ENCODE measurements at places on chromosomes 7 and 10. TPM values are rescaled to one million over a fixed set of nuclear protein-coding genes. Genes with fewer than 3 reads are reported as not detected.

Gene TEX36
- total RNA-seq = 0.25 TPM

Gene SLC13A1
- not detected for total RNA-seq

Gene EMX2
- total RNA-seq = not detected

Gene ZDHHC16
- total RNA-seq = 34.0 TPM

Gene PITX3
- 1.9 TPM for total RNA-seq

Gene SUGCT
- total RNA-seq = 4.4 TPM

Gene XRCC2
- total RNA-seq = 14.8 TPM

Gene PPP1R3C
- 0.20 TPM for total RNA-seq

Gene RET
- 5.9 TPM for total RNA-seq

DNA sequence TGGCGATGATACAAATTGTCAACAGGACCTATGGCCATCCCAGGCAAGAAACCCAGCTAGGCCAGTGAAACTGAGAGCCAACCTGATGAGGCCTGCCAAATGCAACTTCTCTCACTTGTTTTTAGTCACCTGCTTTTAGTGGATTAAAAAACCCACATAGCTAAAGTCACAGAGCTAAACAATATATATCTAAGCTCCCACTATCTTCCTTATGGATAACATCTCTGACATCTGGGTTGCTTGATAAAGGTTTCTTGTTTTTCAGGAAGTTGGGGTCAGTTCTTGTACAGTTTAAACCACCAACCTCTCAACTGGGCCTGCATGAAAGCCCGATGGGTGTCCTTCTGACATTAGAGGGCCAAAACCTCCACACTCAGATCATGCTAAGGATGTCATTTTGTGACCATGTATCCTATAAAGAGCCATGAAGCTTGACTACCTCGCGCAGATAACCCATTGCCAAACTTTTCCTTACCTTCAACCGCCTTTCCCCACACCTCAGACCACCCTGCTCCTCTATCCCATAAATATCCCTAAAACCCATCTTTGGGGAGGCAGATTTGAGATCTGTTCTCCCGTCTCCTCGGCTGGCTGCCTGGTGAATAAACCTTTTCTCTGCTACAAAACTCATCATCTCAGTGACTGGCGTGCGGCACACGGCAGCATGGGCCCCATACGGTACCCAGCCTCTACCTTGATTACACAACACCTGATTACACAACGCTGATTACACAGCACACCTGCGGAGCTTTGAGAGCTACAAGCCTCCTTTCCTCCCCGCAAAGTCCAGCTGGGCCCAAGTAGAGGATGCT, 797 bp upstream of the STMP1 start:
- H3K4me3 ChIP-seq = peak overlapping the region; percentile 95
- no peaks in the 10 kb centered on the region for H3K27me3 ChIP-seq
- DNase-seq = no peak
- no peaks in the 10 kb centered on the region for H3K36me3 ChIP-seq
- H3K27ac ChIP-seq = peak overlapping the region; percentile 71

DNA sequence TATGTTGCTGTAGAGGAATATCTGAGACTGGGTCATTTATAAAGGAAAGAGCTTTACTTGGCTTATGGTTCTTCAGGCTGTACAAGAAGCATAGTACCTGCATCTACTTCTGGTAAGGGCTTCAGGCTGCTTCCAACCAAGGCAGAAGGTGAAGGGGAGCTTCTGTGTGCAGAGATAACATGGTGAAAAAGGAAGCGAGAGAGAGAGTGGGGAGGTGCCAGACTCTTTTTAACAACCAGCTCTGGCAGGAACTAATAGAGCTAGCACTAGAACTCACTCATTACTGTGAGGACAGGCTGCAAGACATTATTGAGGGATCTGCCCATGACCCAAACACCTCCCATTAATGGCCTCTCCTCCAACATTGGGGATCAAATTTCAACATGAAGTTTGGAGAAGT, 94.5 kb downstream of the KIF20B start:
- DNase-seq = no peak
- H3K36me3 ChIP-seq = no peaks in the 10 kb centered on the region
- H3K4me3 ChIP-seq = no peak overlapping the region
- peak overlapping the region; percentile 55 for H3K27ac ChIP-seq
- no peaks in the 10 kb centered on the region for H3K27me3 ChIP-seq

GRCh38 chr7:112271162-112271561, 64.7 kb downstream of the ZNF277 start:
- no peaks in the 10 kb centered on the region for H3K4me1 ChIP-seq
- no peaks in the 10 kb centered on the region for H3K27me3 ChIP-seq
- no peak overlapping the region for H3K27ac ChIP-seq
- DNase-seq = no peak

DNA sequence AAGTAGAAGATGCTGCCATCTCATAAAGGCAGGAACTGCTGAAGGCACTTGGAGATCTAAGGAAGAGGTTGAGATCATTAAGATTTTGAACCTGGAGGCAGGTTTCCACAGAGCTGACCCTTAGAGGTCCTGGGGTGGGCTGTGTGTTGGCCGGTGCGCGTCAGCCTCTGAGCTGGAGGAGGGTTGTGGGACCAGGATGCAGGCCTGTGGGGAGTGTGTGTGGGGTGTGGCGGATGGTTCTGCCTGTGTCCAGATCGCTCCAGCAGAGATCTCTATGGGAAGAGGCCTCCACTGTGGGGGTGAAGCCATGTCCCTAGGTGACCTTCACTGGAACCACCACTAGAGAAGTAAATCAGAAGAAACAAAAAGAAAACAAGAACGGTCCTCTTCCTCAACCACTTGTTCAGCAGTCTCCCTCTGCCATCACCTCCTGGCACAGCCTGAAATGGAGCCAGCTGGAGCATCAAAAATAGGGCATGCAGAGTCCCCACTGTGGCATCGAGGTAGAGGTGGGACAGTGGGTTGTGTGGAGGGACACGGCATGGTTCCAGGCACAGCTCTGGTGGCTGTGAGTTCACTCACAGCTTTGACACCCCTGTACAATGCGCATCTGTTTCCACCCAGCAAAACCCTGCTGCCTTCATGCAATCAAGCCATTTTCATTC, 453.8 kb downstream of the TCERG1L start:
- no peaks in the 10 kb centered on the region for H3K4me1 ChIP-seq
- DNase-seq = no peak
- no peaks in the 10 kb centered on the region for H3K36me3 ChIP-seq
- no peak overlapping the region for H3K4me3 ChIP-seq
- no peak overlapping the region for H3K27ac ChIP-seq

GRCh38 chr7:70764701-70765208, 367.2 kb upstream of the GALNT17 start:
- no peak overlapping the region for H3K27ac ChIP-seq
- no peaks in the 10 kb centered on the region for H3K27me3 ChIP-seq
- no peak for DNase-seq
- no peaks in the 10 kb centered on the region for H3K36me3 ChIP-seq

GRCh38 chr7:17155529-17155928, 142.9 kb upstream of the AHR start:
- H3K4me1 ChIP-seq = no peaks in the 10 kb centered on the region
- H3K36me3 ChIP-seq = no peaks in the 10 kb centered on the region
- DNase-seq = no peak
- H3K27me3 ChIP-seq = no peaks in the 10 kb centered on the region

GRCh38 chr10:29277296-29277695, 11.6 kb upstream of the LYZL1 start:
- H3K4me3 ChIP-seq = no peak overlapping the region
- no peak overlapping the region for H3K27ac ChIP-seq
- H3K36me3 ChIP-seq = no peaks in the 10 kb centered on the region
- no peaks in the 10 kb centered on the region for H3K4me1 ChIP-seq
- no peaks in the 10 kb centered on the region for H3K27me3 ChIP-seq

DNA sequence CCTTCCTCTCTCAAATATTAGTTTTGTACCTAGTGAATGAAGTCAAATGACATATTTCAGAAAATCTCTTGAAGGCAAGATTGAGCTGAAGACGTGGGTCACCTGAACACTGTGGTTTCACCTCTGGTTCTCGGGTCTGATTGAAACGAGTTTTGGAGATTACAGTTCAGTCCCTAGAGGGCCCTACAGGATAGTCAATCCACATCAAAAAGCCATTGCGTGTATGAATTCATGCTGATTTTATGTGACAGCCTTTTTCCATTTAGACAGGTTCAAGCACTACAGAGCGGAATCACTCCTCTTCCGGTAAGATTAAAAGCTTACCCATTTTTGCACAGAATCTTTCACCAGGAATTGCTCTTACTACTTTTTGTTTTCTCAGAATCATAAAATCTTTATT, 62.2 kb downstream of the VIM start:
- no peaks in the 10 kb centered on the region for H3K4me1 ChIP-seq
- no peak overlapping the region for H3K27ac ChIP-seq
- peak; percentile 50 for DNase-seq
- H3K27me3 ChIP-seq = no peaks in the 10 kb centered on the region

DNA sequence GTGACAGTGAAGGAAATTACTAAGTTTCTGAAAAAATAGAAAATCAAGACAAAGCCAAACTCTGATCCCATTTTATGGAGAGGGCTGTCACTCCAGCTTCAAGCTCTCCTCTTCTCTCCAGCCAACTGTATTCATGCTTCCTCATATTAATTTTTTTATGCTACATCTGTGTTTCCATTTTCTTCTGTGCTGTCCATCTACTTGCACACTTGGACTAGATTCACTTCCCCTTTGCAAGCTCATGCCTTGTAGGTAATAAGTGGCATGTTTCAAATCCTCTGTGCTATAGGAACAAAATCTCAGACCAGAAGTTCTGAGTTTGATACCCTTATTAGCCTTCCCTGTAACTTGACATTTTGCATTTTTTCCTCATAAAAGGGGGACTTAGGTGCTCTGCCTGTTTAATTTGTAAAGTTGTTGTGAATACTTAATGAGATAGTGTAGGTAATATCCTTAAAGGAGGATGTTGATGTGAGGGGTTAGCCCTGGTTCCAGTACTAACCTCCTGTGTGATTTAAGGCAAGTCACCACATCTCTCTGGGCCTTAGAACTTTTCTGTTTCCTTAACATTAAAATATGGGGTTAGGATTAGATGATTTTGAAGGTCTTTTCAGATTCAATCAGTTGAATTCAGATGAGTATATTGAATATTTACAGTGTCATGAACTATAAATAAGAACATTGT, 358.8 kb downstream of the BBS9 start:
- H3K27me3 ChIP-seq = no peaks in the 10 kb centered on the region
- H3K4me3 ChIP-seq = no peak overlapping the region
- DNase-seq = no peak
- H3K36me3 ChIP-seq = no peaks in the 10 kb centered on the region
- no peaks in the 10 kb centered on the region for H3K4me1 ChIP-seq

DNA sequence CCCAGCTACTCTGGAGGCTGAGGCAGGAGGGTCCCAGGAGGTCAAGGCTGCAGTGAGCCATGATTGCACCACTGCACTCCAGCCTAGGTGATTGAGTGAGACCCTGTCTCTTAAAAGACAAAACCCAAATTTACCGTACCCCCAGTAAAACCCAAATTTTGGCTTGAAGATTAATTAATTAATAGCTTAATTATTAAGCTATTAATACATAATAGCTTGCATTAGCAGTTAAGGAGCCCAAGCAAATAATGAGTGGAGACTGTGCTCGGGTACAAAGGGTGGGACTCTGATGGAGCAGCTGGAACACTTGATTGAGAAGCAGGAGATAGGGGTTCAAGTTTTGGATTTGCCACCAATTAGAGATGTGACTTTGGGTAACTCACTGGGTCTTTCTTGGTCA, 28.9 kb downstream of the NRF1 start:
- H3K27me3 ChIP-seq = no peaks in the 10 kb centered on the region
- H3K36me3 ChIP-seq = no peaks in the 10 kb centered on the region
- no peak for DNase-seq
- no peak overlapping the region for H3K27ac ChIP-seq

- H3K4me1 ChIP-seq = no peaks in the 10 kb centered on the region
- no peaks in the 10 kb centered on the region for H3K27me3 ChIP-seq
- peaks cover 8% of the 10 kb centered on the region for H3K36me3 ChIP-seq
- DNase-seq = no peak
- no peak overlapping the region for H3K27ac ChIP-seq
These were observed 30.3 kb upstream of the KBTBD2 start for GRCh38 chr7:32921896-32922295.

- H3K27me3 ChIP-seq = no peaks in the 10 kb centered on the region
- no peak for DNase-seq
- no peaks in the 10 kb centered on the region for H3K4me1 ChIP-seq
- no peak overlapping the region for H3K4me3 ChIP-seq
- H3K36me3 ChIP-seq = no peaks in the 10 kb centered on the region
These were observed 32.2 kb downstream of the PLXDC2 start for GRCh38 chr10:19848226-19848985.

GRCh38 chr10:99836711-99837110, 54.3 kb downstream of the ABCC2 start:
- H3K27ac ChIP-seq = no peak overlapping the region
- peaks cover 13% of the 10 kb centered on the region for H3K36me3 ChIP-seq
- peaks cover 9% of the 10 kb centered on the region for H3K4me1 ChIP-seq
- H3K4me3 ChIP-seq = no peak overlapping the region
- no peak for DNase-seq
- no peaks in the 10 kb centered on the region for H3K27me3 ChIP-seq

- no peaks in the 10 kb centered on the region for H3K36me3 ChIP-seq
- H3K4me3 ChIP-seq = no peak overlapping the region
- no peaks in the 10 kb centered on the region for H3K27me3 ChIP-seq
- no peak for DNase-seq
- no peaks in the 10 kb centered on the region for H3K4me1 ChIP-seq
- no peak overlapping the region for H3K27ac ChIP-seq
These were observed 26.8 kb downstream of the PILRA start for GRCh38 chr7:100400041-100400440.

DNA sequence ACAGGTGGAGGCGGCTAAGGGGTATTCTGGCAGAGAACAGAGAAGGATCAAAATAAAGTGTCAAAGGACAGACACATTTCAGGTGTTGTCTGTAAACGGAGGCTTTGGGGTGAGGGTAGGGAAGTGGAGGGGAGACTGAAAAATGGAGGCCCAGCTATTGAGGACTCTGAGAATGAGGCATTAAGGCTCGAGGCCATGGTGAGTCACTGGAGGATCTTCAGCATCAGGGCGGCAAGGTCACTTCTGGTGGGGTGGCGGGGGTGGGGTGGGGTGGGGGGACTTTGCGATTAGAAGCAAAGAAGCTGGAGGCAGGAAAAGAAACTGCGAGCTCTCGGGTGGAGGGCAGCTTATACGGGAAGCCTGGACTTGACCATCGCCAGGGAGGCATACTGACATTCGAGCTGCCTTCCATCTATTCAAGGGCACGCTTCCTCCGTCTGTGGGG, 58.4 kb upstream of the PCGF5 start:
- peak overlapping the region; percentile 70 for H3K4me3 ChIP-seq
- peak overlapping the region; percentile 57 for H3K27ac ChIP-seq
- no peaks in the 10 kb centered on the region for H3K36me3 ChIP-seq
- peaks cover 16% of the 10 kb centered on the region for H3K4me1 ChIP-seq
- no peak for DNase-seq
- H3K27me3 ChIP-seq = no peaks in the 10 kb centered on the region

- H3K36me3 ChIP-seq = no peaks in the 10 kb centered on the region
- peaks cover 10% of the 10 kb centered on the region for H3K4me1 ChIP-seq
- no peak overlapping the region for H3K27ac ChIP-seq
- DNase-seq = no peak
- no peak overlapping the region for H3K4me3 ChIP-seq
These were observed 184.5 kb downstream of the JAZF1 start for GRCh38 chr7:27996141-27996540.

DNA sequence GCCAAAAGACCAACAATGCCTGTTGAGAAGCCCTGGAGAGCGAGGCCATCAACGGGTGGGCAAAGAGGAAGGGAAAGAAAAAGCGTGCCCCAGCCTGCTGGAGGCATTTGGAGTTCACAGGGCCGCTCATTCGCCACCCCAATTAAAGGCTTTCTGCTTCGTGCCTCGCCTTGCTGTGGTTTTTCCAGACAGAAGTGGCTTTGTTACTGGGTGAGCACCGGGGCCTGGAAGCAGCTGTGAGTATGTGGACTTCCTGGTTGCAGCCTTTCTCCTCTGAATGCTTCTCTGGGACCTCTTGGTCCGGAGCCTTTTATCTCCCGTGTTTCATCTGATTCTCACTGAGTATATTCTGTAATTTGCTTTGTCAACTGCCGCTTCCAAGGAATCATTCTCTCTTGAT, 118.1 kb upstream of the EGR2 start:
- no peaks in the 10 kb centered on the region for H3K27me3 ChIP-seq
- no peak overlapping the region for H3K27ac ChIP-seq
- no peaks in the 10 kb centered on the region for H3K36me3 ChIP-seq
- peak; percentile 15 for DNase-seq
